Activated CD4-positive, alpha-beta T cell treated with anti-CD3 and anti-CD28 coated beads, Interleukin-2, Interleukin-4, amounts not matched to agents 100 ng/mL and 50 ng/mL, durations not matched to agents 16 hours and 8 hours (primary cell): ENCODE measurements at places on chromosomes 3 and 15.

DNA sequence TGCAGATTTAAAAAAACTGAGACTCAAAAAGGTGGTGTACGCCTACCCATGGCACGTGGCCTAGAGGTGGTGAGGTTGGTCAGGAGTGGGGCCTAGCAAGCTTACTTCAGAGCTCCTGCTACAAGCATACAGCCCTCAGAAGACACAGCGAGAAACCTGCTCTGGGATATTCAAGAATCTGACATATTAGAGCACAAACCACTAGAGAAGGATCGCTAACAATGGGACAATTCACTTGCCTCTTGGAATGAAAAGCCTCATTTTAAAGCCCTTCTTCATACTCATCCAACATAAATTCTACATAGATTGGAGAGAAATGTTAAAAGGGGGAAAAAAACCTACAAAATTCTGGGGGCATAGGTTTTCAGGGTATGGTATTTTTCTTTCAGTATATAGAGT lies 118.0 kb upstream of the ARHGEF3 start:
- no peak for DNase-seq

GRCh38 chr3:66035763-66036477 lies 2.8 kb downstream of the MAGI1 start:
- DNase-seq: no peak

DNA sequence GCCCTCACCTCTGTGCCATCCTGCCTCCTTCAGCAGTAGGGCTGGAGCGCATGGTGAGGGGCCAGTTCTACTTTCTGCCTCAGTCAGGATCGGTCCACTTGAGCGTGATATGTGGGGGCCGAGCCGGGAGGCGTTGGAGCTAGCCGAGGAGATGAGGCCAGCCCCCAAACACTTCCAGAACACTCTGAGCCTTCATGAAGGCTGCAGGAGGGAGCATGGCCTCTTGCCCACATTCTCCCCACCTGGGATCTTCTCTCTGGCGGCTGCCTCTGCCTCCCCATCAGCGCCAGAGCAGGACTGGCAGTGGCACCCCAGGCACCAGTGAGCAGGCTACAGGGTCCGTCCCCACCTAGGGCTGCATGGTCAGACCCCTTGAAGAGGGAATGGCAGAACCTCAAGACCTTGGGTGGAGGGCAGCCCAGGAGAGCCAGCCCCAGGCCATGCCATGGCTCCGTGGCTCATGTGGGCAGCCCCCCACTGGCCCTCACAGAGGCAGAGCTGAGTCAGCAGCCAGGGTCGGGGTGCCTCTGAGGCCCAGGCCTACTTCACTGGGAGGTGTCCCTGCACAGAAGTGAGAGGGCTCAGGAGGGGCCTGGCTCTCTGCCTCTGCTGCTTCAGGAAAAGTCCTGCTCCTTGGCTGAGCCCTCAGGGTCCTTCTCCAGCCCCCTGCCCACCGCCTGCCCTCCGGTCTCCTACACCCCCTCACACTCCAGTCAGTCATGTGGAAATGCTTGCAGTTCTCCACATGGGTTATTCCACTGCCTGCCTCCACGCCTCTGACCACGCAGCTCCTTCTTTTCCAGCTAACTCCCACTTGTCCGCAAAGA lies 28.1 kb upstream of the CYP11A1 start:
- DNase-seq: no peak

GRCh38 chr15:57969355-57969754 lies 96.2 kb downstream of the ALDH1A2 start:
- DNase-seq: no peak

DNA sequence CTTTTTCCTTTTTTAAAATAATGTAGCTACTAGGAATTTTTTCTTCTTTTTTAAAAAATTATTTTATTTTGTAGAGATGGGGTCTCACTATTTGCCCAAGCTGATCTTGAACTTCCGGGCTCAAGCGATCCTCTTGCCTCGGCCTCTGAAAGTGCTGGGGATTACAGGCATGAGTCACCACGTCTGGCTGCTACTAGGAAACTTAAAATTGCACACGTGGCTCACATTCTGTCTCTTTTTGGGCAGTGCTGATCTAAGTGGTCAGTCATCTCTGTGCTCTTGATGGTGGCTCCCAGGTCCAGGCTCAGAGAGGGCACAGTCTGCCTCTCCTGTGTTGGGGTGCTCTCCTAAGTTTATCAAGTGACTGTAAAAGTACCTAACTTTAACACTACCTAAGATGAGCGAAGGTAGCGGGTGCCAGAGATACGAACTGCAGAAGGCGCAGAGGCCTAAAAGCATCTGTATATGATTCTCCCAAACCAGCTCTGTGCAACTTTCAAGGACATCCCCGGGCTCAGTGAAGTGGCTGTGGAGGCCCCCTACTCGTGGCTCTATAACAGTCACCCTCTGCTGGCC lies 52.9 kb upstream of the SEC13 start:
- no peak for DNase-seq

DNA sequence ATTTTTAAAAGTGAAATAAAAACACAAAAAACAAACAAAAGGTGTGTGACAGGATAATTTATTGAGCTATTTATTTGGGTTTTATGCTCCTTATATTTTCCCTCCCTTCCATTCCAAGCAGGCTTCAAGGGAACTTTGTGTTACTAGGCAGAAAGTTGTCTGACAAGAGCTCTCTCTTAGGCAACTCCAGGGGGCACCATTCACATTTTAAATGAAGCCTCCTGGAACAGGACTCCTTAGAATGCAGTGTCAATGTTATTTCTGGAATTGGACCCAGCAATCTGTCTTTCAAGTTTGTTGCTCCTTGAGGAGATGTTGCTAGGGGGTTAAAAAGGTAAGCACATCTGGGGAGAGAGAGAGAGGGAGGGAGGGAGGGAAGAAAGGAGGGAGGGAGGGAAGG lies 5.4 kb upstream of the RFX7 start:
- DNase-seq: no peak

- DNase-seq: no peak
Observed at GRCh38 chr3:124985349-124985748, 50.8 kb upstream of the MUC13 start.

DNA sequence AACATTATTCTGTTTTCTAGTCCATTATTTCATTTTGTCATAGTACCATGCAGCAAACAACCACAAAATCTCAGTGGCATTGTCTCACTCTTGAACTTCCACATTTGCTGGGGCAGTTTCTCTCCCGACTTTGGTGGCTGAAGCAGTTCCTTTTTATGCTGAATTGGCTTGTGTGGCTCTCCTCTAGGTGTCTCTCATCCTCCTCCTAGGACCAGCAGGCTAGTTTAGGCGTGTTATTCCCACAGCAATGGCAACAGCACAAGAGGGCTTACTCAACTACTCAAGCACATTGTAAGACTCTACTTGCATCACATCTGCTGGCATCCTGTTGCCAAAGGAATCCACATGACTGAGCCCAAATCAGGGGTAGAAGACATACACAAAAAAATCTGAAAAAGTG lies 201.8 kb upstream of the KCNH8 start:
- no peak for DNase-seq

- no peak for DNase-seq
Observed at GRCh38 chr15:100484443-100484842, 44.3 kb downstream of the CERS3 start.

- no peak for DNase-seq
Observed at GRCh38 chr3:143100451-143100850, 19.1 kb upstream of the CHST2 start.

DNA sequence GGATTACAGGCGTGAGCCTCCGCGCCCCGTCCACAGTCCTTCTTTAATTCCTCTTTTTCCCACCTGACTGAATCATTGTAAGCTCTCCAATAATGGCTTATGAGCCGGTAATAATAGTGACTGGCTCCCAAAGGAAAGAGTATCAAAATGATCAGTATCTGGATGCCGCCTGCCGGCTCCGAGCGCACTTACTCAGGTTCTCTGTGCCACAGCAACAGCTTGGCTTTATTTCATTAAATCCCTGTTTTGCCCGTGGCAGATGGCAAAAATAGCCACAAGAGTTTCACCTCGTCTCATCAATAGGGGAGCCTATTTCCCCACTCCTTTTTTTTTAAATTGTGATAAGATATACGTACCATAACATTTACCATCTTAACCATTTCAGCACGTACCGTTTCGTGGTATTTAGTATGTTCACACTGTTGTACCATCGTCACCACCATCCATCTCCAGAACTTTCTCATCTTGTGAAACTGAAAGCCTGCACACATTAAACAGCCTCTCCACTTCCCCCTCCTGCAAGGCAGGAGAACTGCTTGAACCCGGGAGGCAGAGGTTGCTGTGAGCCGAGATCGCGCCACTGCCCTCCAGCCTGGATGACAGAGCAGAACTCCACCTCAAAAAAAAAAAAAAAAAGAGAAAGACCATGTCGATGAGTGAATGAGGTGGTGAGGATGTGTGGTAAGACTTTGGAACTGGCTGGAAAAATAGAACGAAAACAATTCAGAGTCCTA lies 80.7 kb upstream of the DLG1 start:
- no peak for DNase-seq

- no peak for DNase-seq
Observed at GRCh38 chr3:31550452-31551251, 17.9 kb downstream of the STT3B start.

DNA sequence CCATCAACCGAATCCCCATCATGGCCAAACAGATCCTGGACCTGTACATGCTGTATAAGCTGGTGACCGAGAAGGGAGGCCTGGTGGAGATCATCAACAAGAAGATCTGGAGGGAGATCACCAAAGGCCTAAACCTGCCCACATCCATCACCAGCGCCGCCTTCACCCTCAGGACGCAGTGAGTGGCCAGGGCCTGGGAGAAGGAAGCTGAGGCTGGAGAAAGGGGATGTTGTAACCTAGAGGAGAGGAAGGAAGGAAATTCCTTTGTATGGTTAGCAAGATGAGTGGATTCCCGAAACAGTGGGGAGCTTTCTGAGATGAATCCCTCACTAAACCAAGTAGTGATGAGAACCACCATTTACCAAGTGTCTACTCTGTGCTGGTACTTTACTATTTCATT lies 25.8 kb upstream of the CLK3 start:
- no peak for DNase-seq

- no peak for DNase-seq
Observed at GRCh38 chr15:34709866-34710265, 44.9 kb downstream of the GJD2 start.

- no peak for DNase-seq
Observed at GRCh38 chr15:77622934-77623754, 9.6 kb downstream of the LINGO1 start.

DNA sequence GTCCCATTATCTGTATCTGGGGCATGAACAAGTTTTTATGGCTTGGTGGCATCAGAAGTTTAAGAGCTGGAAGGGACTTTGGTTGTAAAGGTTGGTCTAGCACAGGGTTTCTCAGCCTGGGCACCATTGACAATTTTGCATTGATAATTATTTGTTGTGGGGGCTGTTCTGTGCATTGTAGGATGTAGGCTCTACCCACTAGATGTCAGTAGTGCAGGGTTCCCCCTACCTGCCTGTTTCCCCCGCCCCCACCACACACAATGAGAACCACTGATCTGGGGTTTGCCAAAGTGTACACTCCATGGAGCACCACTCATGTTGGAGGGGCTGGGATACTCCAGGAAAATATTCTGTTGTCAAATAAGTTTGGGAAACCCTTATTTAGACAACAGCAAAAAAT lies 42.7 kb downstream of the PLCL2 start:
- DNase-seq: no peak

GRCh38 chr3:176296066-176296597 lies 901.1 kb downstream of the TBL1XR1 start:
- DNase-seq: no peak

- no peak for DNase-seq
Observed at GRCh38 chr15:57114070-57114469, 195.6 kb downstream of the TCF12 start.

GRCh38 chr15:58303236-58303635 lies 128.6 kb upstream of the LIPC start:
- no peak for DNase-seq

GRCh38 chr15:34353627-34354026 lies 10.5 kb downstream of the NUTM1 start:
- DNase-seq: no peak

DNA sequence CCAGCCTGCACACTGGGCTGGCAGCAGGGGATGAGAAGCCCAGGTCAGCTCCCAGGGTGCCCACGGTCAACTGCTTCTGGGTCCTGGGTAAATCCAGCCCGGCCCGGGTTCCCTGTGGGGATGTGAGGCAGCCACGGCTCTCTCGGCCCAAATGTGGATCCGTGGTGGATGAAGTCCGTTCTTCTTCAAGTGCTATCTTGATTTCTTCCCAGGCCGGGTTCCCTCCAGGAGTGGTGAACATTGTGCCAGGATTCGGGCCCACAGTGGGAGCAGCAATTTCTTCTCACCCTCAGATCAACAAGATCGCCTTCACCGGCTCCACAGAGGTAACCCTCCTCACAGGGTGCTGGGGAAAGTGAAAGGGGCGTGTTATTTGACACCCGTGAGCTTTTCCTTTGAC lies 16.1 kb downstream of the ALDH1A3 start:
- DNase-seq: no peak

GRCh38 chr3:141940194-141940776 lies 63.8 kb downstream of the ATP1B3 start:
- peak; percentile 44 for DNase-seq

DNA sequence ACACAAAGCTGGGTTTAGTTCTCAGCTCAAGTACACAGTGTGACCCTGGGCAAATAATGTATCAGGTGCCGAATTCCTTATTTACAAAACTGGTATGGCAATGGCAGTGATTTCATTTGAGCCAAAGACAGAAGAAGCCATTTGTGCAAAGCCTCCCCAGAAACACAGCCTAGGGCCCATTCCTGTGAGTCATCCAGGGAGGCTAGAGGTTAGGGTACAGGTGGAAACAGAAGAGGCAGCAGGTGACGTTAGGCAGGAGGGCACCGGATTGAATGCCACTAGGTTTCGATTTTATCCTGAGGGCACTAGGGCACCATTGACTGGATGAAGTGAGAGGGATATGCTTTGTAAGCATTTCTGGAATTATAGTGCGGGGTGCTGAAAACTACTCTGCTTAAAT lies 766.9 kb upstream of the NR2F2 start:
- no peak for DNase-seq

- DNase-seq: no peak
Observed at GRCh38 chr3:43176666-43177065, 70.8 kb upstream of the POMGNT2 start.

DNA sequence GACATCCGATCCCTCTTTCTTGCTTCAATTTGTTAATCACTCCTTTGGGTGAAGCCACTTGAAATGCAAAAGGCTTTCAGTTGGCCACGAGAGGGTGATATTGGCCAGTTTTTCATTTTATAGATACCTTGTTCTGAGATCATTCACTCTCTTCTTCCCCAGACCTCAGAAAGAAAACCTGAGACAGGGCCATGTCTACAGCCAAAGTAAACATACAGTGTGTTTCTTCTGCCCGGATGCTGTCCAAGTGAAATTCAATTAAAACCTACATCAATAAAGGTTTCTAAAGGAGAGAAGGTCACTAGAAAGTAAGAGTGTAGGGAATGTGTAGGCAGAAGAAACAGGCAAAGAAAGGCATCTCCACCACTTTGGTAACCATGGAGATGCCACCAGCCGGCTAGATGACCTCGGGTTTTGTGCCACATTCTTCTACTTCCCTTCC lies 39.5 kb upstream of the FMN1 start:
- DNase-seq: no peak

- peak; percentile 74 for DNase-seq
Observed at GRCh38 chr3:160140756-160141155, 84.5 kb upstream of the C3orf80 start.
